ENCODE measurements at places on chromosomes 12 and 14.

GRCh38 chr12:122917507-122918121, 21.7 kb upstream of the VPS37B start:
- DNase-seq = no peak

DNA sequence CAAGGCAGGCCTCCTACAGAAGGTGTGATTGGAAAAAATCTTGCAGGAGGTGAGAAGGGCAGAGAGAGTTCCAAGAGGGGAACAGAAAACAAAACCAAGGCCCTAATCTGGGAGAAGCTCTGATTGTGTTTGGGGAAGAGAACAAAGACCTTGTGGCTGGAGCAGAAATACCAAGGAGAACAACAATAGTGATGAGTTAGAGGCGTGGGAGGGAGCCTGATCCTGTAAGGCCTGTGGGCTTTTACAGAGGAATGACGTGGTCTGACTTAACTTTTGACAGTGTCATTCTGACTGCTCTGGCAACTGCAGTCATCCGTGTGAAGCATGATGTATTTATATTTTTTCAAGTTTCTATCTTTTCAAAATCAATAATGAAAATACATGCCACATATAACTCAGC, 200.6 kb downstream of the ANO4 start:
- no peak for DNase-seq

DNA sequence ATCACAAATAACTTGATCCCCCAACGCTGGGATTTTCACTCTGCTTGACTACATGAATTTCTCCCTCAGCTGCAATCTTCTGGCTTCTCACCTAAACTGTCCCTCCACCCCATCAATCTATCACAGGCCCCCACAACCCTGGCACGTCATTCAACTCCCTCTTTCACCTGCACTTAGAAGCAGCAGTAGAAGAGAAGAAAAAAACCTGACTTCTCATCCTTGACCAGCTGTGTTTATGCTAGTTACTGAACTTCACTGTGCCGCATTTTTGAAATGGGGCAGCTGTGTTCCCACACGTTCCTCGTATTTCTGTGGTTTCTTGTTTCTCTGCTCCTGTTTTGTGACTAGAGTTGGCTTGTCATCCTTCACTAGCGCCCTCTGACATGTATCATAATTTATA, 35.0 kb downstream of the ITPR2 start:
- DNase-seq = no peak

DNA sequence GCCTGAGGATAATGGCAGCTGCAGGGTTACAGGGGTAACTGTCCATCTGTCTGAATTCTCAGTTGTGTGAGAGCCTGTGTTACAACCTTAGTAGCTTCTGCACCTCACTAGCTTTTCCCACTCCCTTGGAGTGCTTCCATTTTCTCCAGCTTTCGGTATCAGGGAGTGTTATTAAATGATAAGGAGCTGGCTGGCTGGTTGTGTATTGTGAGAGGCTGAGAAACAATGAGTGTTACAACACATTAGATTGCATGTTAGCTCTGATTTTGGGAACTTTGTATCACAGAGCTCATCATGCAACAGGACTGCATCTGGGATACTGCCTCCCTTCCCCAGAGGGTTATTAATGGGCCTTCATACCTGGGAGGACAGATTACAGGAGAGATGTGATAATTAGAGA, 723.7 kb downstream of the DIO2 start:
- no peak for DNase-seq

- DNase-seq = no peak
Measured at GRCh38 chr12:42912367-42912766, 322.8 kb upstream of the PRICKLE1 start.

GRCh38 chr14:60420050-60420449, 65.8 kb downstream of the C14orf39 start:
- no peak for DNase-seq

DNA sequence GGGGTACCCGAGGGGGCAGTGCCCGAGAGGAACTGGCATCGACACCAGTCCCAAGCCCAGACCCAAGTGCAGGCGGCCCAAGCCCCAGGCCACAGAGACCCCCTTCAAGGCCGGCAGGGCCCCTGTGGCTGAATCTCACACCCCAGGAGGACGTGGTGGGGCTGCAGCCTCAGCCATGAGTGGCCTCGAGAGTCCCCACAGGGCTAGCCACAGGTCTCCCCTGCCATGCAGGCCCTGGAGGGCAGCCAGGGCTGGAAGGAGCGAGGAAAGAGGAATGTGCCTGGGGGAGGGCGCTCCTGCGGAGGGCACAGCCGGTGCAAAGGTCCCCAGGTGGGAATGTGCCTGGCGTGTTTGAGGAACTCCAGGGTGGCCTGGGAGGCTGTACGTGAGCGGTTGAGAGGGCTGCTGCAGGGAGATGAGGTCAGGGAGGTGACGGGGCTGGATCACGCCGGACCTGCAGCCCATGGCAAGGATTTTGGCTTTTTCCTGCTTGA, 86.1 kb downstream of the NCOR2 start:
- no peak for DNase-seq

- DNase-seq = no peak
Measured at GRCh38 chr14:31962920-31963319, 114.2 kb upstream of the ARHGAP5 start.

DNA sequence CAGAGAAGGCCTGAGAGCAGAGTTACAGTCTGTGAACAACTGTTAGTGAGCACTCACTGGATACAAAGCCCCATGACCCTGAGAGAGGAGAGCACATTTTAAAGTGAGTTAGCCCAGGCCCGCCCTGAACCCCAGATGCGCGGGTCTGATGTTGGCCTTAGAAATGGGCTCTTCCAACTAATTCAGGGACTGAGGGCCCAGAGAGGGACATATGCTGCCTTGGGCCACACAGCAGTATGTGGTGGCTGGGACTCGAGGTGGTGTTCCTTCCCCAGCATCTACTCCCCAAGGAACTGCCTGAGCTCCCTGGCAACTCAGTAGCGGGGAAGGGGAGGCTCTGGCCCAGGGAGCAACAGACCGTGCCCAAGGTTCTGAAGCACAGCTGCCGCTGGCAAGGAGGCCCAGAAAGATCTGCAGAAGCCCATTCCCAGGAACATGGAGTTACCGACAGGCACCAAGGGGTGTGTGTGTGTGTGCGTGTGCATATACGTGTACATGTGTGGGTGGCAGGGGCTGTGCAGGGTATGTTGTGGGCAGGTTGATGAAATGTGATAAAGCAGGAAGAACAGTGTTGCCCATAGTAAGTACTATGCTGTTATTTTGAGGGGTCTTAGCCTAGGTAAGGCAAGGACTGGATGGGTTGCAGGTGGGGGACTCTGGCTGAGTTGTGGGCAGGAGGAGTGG, 40.5 kb downstream of the KRT80 start:
- DNase-seq = no peak

- DNase-seq = no peak
Measured at GRCh38 chr12:102474438-102475064, 5.8 kb downstream of the IGF1 start.

DNA sequence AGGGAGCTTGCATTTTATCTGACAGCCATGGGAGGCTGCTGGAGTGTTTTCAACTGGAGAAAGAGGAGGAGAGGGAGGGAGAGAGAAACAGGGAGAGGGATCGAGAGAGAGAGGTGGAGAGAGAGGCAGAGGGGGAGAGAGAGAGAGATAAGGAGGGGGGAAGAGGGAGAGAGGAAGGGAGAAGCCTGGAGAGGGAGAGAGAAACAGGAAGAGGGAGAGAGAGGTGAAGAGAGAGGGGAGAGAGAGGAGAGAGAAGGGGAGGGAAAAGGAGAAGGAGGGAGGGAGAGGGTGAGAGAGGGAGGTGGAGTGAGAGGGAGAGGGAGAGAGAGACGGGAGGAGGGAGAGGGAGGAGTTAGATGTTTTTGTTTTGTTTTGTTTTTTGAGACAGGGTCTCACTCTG, 45.6 kb downstream of the DNAH10 start:
- DNase-seq = no peak

DNA sequence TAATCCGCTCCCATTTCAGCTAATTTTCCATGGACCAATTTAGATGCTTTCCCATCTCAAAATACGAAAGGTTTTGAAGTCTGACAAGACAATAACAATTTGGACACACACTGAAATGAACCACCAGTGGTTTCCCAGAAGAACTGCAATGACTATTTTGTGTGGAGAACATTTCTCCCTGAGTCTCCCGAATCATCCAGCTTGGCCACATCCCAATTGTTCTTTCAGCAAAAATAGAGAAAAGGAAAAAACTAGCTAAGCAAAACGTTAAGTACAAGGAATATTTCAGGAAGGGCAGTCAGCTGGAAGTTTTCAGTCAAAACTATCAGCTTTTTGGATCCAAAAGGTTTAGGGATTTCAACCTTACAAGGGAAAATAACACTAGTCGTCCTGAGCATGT, 390.6 kb downstream of the KCNH5 start:
- DNase-seq = no peak

DNA sequence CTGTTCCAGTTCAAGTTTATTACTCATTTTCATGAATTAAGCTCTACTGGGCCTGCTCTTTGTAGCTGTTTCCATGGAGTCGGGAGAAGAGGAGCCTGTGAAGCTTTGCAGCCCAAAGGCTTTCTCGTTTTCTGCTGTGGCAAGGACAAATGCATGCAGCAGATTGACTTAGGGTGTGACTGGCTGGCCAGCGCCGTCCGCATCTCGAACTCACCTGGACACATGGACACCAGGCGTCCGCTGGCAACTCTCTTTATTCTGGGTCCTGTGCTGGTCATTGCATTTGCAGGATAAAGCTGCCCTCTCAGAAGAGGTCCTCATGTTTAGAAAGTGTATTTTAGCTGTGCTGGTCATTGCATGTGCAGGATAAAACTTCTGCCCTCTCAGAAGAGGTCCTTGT, 350.4 kb downstream of the TMEM121 start:
- DNase-seq = no peak

DNA sequence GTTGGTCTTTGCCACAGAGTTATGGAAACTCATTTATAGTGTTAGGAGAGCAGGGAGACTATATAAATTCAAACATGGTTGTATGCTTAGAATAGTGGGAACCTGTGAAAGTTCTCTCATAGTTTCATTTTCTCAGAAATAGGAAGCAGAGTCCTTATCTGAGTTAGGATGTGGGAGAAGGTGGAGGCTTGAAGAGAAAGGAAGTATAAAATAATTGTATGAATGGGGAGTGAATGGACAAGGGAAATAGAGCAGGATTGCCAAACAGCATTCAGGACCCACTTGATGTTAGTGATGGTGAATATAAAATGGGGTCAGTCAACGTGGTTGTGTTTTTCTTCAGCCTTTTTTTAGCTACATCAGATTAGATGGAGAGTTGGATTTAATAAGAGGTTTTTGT, 34.0 kb upstream of the TPH2 start:
- DNase-seq = no peak

DNA sequence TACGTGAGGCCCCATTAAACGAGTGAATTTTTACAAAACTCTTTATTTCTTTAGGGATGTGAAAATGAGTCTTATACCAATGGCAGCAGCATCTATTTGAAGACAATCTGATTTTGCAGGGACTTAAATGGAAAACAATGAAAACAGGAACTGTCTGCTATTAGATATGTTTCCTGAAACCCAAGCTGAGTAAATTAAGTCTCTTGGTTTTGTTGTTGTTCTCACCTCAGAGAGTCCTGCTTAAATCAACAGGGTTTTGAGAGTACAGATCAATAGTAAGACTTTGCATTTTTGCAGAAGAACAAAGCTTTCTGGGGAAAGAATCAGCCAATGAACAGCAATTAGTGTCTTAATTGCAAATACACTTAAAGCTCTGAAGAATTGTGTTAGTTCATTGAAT, 39.1 kb upstream of the LGR5 start:
- DNase-seq = no peak

DNA sequence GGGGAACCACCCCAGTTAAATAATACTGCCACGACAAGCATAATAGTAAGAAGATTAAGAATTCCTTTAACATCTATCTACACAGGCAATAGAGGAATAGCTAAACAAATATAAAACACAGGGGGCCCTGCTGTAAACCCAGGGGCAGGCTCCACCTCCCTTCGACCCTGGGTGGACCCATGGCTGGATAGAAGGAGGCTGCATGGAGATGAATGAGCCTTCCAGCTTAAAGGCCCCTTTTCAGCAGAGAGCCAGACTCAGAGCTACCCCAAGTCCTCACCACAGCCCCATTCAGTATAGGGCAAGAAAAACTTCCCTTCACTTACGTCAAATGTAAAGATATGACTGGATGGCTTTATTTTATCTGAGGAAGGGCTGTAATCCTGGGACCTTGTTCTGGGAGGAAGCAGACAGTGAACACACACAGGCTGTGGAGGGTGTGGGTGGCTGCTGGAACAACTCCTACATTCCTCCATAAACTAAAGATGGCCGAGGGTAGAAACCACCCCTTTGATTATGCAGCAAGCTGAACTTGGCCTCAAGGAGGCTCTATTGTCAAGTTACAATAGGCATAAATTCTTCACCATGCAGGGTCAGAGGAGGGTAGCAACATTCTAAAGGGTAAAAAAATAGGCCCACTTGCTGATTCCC, 30.4 kb downstream of the NUAK1 start:
- DNase-seq = no peak

- peak; percentile 16 for DNase-seq
Measured at GRCh38 chr14:30034152-30034551, 106.5 kb upstream of the PRKD1 start.

DNA sequence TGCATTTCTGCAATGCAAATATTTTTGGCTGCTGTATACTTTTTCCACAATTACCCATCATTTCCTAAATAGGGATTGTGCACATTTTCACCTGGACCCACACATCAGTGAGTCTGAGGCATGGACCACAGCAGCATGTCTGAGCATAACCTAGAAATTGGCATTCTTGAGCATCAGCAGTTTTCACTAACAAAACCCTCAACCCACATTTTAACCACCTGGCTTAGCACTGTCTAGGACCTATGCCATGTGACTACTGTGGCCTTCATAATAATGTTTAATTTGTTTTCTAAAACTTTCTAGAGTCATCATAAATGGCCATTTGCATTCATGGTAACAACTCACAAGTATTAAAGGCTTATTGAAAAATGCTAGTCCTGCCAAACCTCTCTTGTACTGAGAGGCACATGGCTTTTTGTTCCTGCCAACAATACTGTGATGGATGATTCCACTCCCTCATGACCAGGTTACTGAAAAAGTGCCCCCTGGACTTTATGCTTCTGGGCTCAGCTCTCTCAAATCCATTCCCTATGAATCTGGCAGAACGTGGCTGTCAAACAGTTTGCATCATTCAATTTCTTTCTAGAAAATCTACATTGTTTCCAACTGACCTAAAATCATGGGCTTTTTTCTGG, 240.0 kb downstream of the MDGA2 start:
- DNase-seq = no peak

- no peak for DNase-seq
Measured at GRCh38 chr14:56752428-56752827, 57.9 kb downstream of the OTX2 start.

DNA sequence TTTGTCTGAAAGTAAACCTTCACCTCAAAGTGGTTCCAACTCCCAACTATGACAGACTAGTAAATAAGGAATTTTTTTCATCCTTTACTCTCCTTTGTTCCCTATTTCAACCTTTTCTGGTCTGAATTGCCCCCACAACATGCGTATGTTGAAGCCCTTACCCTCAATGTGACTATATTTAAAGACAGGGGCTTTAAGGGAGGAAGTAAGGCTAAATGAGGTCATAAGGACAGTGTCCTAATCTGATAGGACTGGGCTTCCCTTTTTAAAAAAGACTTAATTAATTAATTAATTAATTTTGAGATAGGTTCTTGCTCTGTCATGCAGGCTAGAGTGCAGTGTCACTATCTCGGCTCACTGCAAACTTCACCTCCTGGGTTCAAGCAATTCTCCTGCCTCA, 86.3 kb downstream of the VCPKMT start:
- no peak for DNase-seq

Data from NCI-H1694 treated with DMSO at 0.1 percent for 48 hours (cell line).